ENCODE measurements at places on chromosomes 4 and X. TPM values are rescaled to one million over a fixed set of nuclear protein-coding genes. Genes with fewer than 3 reads are reported as not detected.
A peak's percentile ranks its signal among the peaks of the same experiment; 100 is the strongest.

The ACE2 gene
- not detected for total RNA-seq

The PRDM8 gene
- total RNA-seq, result 0.06 TPM

The STAG2 gene
- 76.4 TPM for total RNA-seq

The MYOZ2 gene
- total RNA-seq, result not detected

The TCEAL9 gene
- 39.1 TPM for total RNA-seq

The PLS3 gene
- total RNA-seq, result 88.5 TPM

The ADAMTS3 gene
- total RNA-seq, result 2.2 TPM

The CLDN2 gene
- total RNA-seq, result not detected

The KLHL5 gene
- 91.7 TPM for total RNA-seq

The RPGR gene
- total RNA-seq, result 7.8 TPM

DNA sequence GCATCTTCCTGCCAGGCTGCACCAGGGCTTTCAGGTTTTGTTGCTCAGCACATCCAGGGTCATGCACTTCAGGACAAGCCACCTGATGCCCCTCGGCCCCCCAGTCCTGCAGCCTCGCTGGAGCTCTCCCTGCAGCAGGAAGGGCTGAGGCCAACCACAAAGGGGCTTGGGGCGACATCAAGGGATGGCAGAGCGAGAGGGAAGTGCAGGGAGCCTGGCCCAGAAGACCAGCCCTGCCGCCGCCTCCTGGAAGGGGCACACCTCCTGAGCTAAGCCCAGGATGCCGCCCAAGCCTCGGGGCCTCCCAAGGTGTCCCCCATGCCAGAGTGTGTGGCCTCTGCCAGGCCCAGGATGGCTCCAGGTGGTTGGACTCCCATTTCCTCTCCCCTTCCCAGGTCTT is 37.1 kb downstream of the TRMT44 start:
- DNase-seq, result no peak

- DNase-seq, result no peak
Observed at GRCh38 chrX:153414856-153415510, 3.7 kb downstream of the ZFP92 start.

DNA sequence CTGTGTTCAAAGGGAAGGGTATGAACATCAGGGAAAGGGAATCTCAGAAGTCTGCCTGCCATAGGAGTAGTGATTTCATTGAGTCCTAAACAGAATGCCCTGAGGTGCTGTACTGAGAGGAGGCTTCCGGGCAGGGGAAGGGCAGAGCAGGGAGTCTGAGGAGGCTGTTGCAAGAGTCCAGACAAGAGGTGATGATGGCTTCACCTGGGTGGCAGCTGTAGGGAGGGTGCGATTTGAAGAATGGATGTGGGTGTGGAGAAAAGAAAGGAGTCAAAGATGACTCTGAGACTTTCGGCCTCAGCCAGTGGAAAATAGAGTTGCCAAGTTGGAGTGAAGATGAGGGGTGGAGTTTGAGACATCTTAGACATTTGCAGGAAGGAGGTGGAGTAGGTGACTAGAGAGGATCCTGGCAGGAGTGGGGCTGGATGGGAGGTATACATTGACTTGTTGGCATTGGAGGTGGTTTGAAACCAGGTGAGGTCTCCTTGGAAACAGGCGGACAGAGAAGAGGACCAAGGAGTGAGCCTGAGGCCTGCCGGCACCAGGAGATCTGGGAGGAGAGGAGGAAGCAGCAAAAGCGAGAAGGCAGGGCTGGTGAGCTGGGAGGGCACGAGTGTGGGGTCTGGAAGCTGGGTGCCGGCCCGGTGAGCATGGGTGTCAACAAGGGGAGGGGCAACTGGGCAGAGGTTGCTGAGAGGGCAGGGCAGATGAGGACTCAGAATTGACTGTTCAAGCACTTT is 24.2 kb downstream of the TBC1D14 start:
- no peak for DNase-seq

- peak; percentile 30 for DNase-seq
Observed at GRCh38 chr4:138104284-138104680, 137.9 kb downstream of the SLC7A11 start.

DNA sequence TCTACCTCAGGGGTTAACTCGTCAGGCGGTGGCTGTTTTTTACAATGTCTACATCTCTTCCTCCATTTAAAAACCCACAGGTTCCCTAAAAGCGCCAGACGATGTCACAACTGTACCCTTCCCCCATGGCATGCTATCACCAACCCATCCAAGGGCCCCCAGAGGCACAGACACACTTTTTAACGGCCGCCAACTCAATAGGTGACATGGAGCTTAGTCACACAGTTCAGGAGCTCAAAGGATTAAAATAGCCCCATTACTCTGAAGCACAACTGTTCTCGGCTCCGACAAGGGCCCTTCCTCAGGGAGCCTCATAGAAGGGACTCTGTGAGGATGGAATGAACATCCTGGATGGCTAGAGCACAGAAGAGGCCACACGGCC is 12.4 kb downstream of the SH3KBP1 start:
- DNase-seq, result no peak

GRCh38 chr4:37477126-37477525 is 209.1 kb downstream of the RELL1 start:
- no peak for DNase-seq

GRCh38 chr4:47215759-47216158 is 184.4 kb downstream of the GABRB1 start:
- no peak for DNase-seq

GRCh38 chr4:147714575-147715401 is 17.1 kb upstream of the ARHGAP10 start:
- DNase-seq, result no peak

GRCh38 chrX:137227151-137227550 is 193.4 kb upstream of the GPR101 start:
- DNase-seq, result peak; percentile 76

GRCh38 chr4:40682290-40683101 is 52.8 kb upstream of the RBM47 start:
- DNase-seq, result no peak

- DNase-seq, result no peak
Observed at GRCh38 chr4:23894021-23894420, 4.2 kb upstream of the PPARGC1A start.

DNA sequence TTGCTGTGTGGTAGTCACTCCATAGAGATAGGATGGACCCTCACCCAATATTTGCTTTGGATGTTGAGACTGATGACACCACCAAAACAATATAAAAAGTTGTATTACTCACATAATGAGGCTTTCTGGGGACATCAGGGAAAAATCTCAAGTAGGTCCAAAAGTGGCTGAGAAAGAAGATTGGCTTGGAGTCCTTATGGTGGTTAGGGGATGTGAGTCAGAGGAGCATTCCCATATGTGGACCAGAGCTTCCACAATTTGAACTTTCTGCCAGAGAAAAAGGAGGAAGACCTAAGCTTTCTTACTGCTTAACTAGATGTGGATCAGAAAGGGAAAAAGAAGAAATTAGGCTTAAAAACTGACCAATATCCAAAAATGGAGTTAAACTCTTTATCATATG is 460.5 kb downstream of the SH3BGRL start:
- DNase-seq, result no peak

DNA sequence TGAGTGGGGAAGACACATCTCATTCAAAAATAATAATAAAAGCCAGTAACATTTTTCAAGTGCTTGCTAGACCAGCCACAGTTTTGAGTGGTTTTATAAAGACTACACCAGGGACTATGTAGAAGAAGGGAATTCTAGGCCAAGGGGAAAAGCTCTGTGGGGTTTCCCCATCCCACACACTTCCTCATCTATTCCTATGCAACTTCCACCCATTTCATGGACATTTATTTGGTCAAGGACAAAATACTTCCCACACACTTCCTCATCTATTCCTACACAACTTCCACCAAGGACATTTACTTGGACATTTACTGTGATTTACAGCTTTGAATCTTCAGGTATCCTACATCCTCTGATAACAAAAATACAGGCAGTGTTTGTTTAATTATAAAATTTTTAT is 86.5 kb upstream of the KLF3 start:
- no peak for DNase-seq

DNA sequence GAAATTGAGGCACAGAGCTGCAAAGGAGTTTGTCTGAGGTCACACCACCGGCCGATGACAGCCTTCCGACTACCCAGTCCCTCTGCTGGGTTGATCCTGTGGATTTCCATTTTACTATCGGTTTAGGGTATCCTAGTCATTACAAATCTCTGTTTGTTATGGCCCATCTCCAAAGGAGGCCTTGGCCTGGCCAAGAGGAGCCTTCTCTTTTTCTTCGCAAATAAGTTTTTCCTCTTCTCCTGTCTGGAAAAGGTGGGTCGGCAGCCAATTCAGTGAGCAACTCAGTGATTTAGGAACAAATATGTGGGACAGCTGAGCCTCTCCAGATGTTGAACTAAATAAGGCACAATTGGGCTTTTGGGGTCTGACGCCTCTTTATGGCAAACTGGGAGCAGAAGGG is 169.2 kb upstream of the RBPJ start:
- DNase-seq, result no peak

GRCh38 chr4:108427946-108428485 is 192.4 kb upstream of the RPL34 start:
- DNase-seq, result no peak

DNA sequence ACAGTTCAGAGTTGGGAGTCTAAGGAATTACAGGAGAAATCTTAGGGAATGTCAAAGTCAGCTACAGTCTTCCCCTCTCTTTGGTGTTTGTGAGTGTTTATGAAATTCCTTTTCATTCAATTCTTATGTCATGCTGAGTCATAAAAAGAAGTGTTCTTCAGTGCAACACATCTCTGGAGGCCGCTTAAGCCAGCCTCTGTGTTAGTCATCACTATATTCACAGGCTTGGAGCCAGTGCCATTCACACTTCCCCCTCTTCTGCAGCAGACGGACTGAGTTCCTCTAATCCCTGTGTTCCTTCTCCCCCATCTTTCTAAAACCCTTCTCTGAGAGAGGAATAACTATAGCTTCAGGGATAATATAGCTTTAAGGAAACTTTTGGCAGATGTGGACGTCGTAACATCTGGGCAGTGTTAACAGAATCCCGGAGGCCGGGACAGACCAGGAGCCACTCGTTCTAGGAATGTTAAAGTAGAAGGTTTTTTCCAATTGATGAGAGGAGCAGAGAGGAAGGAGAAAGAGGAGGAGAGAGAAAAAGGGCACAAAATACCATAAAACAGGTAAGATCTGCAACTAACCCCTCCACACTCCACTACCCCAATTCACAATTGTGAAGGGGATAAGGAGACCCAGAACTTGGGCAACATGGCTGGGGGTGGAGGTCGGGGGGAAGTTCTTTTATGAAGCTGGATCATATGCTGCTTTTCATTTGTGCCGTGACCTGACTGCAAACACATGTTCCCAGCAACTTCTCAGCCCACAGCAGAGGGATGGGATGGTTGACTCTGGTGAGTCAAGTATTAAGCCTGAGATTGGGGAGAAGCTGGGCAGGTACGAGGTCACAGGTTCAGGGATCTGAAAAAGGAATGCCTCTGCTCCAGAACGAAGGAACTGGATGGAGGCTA is at the start of gene SRPX2:
Gene SRPX2, plus strand, starts transcription at position 244 of the 905 bp plus-strand sequence. CDS start 2,124 bp downstream, outside the sequence.
- DNase-seq, result no peak

DNA sequence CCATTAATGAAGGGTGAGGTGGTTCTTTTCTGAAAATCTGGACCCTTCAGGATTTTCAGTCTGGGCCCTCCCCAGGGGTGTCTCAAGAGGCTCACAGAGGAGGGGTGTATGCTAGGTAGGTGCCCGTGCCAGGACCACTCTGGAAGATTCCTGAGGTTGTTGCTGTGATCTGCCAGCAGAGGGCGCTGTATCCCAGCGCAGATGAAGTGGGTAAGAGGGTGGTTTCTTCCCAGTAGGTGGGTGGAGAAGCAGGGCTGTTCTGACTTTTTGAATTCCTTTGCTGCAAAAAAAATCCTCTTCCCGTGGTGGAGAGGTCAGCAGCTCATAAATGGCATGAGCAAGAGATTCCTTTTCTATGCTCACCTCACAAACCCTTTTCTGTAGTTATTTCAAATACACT is 51.1 kb downstream of the SCML1 start:
- peak; percentile 51 for DNase-seq

- DNase-seq, result no peak
Observed at GRCh38 chr4:121658125-121658524, 38.7 kb downstream of the ANXA5 start.

DNA sequence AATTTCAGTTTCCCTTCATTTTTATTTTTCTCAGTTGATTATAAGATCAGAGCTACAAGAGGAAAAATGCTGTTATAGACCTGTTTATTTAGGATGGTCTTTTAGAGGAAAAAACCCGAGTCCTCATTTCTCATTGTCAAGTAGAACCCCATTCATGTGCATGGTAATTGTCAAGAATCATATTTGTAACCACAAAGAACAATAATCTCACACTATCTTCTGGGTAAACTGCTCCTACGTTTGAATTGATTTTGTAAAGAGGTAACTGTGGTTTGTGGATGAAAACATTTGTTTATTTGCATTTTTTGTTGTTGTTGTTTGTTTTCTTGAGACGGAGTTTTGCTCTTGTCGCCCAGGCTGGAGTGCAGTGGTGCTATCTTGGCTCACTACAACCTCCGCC is 23.8 kb downstream of the RAPGEF2 start:
- DNase-seq, result no peak

GRCh38 chrX:130575831-130576389 is 174.1 kb downstream of the RBMX2 start:
- DNase-seq, result peak; percentile 8
